CD4-positive, alpha-beta T cell (primary cell): ENCODE measurements at places on chromosomes 3 and 15. TPM values are rescaled to one million over a fixed set of nuclear protein-coding genes. Genes with fewer than 3 reads are reported as not detected.

TM6SF1 gene
- not detected for total RNA-seq

CCR3 gene
- total RNA-seq = not detected

FRMD5 gene
- not detected for total RNA-seq

KBTBD13 gene
- not detected for total RNA-seq

CLDN18 gene
- total RNA-seq = not detected

DNA sequence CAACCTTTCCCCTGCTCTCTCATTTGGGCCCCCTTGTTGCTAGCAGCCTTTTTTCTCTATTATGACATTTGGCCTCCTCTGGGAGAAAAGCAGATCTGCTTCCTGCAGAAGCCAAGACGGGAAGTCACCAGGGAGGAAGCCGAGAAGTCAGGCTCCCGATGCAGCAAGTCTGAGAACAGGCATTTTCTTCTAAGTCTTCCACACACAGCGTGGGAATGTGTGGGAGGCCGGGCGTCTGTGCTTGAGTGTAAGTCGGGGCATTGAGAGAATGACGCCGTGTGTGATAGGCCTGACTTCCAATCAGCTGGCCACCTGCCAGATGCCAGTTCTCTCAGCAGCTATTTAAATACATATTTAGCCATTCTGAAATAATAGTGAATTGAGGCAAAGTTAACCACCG lies 75.8 kb upstream of the FAM98B start:
- DNase-seq = no peak

USP50 gene
- not detected for total RNA-seq

GRCh38 chr15:72252663-72253299 lies 19.6 kb downstream of the PARP6 start:
- no peak for DNase-seq

HRG gene
- not detected for total RNA-seq
